ENCODE measurements at places on chromosomes 2 and 18.

DNA sequence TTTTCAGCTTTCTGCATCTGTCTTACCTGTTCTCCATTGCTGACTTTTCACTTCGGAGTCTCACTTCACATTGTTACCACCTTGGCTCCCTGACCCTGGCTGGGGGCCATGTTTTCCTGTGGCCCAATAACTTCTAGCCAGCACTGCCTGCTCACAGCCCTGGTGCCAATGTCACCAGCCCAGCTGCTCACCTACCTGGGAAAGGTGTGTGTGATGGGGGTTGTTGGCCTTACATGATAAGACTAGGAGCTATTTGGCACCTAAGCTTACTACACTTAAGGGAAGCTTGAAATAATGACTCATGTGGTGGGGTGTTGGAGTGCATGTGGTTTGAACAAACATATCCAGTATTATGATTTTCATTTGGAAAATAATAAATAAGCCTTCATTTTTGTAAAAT lies 37.5 kb upstream of the PGAP1 start:
- no peak for DNase-seq

- no peak for DNase-seq
Measured at GRCh38 chr2:101360232-101360631, 27.1 kb downstream of the CREG2 start.

GRCh38 chr2:30511122-30512083 lies 64.4 kb downstream of the LCLAT1 start:
- DNase-seq, result no peak

- DNase-seq, result no peak
Measured at GRCh38 chr2:100941646-100942240, 60.3 kb upstream of the RPL31 start.

GRCh38 chr2:60679036-60679780 lies 76.9 kb upstream of the PAPOLG start:
- DNase-seq, result no peak

DNA sequence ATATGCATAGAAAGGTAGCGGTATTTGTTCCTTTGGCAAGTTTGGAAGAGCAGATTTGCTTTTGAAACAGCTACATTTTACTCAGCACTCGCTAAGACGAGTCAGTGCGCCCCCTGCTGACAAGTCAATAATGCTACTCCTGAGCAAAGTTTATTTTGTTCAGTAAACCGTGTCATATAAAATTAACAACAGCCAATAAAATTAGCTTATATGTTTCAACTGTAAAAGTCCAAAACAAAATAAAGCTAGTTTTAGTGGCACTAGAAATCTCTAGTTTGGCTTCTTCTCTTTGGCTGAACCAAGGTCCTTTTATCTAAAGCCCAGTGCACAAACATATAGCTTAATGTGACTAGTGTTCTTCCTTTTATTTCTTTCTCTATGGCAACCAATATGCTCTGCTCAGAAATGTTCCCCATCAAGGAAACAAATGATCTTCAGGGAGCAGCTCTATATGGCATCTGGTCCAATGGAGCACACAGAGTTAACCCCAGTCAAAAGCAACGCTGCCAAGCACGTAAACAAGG lies 4.2 kb upstream of the POU3F3 start:
- peak; percentile 75 for DNase-seq

- no peak for DNase-seq
Measured at GRCh38 chr2:110929528-110929927, 191.2 kb upstream of the BCL2L11 start.

DNA sequence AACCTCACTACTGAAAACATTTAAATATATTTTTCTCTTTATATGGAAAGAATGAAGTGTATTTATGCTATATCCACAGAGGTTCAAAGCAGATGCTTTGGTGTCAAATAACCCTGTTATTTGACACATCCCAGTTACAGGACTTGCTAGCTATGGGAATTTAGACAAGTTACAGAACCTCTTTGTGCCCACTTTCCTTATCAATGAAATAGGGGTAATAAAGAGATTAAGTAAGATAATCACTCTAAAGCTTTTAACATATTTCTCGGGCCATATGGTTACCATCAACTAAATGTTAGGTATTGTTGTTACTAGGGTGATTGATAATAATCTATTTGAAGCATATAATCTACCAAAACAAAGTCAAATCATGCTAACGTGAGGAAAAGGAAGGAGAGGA lies 1660.6 kb upstream of the NXPH2 start:
- no peak for DNase-seq

- DNase-seq, result peak; percentile 25
Measured at GRCh38 chr2:118089139-118089800, 999 bp downstream of the INSIG2 start.

DNA sequence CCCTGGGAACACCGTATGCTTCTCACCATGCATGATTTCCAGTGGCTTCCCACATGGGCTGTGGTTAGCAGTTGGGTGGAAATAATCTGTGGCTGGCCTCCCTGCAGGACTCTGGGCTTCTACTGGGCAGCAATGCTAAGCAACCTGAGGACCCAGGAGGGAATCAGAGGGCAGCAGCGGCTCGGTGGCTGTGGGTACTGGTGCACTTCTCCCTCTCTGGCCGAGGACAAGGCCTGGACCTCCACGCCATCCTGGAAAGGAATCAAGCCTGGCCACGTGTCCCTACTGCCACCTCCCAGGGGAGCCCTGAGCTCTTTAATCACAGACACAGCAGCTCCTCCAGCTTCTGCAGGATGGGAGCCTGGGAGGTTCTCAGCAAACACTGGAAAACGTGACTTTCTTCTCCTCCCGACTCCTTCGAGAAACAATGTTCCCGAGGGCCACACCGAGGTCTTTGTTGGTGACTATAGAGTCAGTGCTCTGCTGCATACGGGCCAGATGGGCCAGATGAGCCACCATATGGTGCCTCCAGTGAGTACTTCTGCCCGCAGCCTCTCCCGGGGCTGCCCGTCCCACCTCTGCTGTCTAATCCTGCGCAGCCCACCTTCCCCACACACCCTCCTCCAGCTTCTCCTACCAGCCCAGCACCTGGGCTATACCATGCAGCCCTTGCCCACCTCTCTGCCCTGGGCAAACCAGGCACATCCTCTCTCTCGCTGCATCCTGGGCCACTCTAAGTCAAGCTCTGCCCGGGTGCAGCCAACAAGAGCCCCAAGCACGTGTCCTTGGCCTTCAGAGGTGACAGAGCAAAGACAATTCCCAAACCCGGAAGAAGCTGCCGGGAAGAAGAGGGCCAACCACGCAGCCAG lies 42.8 kb upstream of the OTOS start:
- DNase-seq, result no peak

DNA sequence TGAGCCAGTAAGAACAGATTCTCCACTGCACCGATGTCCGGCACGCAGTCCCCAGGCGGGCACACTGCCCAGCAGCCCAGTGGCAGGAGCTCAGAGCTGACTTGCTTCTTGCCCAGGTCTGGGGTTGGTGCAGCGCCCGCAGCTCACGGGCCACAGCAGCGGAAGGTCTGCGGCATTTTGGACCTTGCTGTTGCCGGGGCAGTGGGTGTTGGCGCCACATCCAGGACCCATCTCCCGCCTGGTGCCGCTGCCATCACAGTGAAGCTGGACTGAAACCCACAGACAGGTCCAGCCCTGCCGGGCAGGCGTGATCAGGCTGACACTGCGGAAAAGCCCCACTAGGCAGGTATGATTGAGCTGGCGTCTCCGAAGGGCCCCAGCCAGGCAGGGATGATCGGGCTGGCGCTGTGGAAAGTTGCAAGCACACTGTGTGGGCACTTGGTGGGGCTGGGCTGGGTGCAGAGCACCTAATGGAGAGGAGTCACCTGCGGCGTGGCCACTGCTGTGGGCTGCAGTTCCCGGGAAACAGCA lies 75.5 kb downstream of the SLC66A2 start:
- no peak for DNase-seq

DNA sequence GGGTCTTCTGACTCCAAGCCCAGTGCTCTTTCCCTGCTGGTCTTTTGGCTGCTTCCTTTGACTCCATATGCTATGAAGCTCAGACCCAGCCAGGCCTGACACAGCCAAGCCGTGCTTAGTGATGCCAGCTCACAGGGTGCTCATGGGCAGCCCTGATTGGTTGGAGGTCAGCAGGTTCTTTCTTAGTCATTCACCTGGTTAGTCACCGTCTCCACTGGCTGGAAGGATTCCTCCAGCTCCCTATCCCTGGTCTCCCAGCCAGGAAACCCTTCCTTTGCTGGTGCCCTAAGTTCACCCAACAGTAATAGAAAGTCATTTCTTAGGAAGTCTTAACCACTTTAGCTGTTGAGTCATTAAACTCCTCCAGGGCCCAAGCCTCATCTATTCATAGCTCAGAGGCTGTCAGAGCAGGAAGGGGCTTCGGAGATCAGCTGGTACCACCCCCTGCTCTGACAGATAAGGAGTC lies 3.9 kb downstream of the KCNK3 start:
- DNase-seq, result no peak

DNA sequence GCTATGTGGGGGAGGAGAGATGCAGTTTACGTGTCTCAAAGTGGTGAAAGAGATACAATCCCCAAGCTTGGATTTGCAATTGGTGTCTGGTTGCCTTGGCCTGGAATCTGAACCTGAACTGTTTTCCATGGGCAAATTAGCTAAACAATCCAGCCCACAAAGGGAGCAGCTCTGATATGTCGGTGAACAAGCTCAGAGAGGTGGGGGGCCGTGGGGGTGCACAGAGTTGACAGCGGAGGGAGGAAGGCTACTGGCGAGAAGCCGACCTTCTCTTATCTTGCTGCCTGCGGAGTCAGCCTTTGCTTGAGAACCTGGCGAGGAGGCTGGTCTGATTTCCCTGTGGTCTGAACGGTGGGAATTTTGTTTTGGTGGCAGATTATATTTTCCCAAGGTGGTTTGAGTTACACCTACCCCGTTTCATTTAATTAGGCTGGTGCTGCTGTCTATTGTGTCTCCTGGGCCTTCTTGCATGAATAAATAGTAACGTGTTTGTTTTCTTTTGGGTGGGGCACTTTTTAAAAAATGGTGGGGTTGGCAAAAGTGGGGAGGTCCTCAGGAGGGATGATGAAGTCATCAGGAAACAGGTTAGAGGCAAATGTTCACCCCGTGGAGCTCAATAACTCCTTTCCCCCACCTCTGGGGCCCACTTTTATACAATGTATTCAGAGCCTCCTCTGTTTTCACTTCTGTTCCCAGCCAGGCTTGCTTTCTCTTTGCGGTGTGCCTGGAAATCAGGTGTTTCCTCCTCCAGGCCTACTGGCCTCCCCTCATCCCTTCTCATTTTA lies 80.9 kb upstream of the IGFBP5 start:
- no peak for DNase-seq

DNA sequence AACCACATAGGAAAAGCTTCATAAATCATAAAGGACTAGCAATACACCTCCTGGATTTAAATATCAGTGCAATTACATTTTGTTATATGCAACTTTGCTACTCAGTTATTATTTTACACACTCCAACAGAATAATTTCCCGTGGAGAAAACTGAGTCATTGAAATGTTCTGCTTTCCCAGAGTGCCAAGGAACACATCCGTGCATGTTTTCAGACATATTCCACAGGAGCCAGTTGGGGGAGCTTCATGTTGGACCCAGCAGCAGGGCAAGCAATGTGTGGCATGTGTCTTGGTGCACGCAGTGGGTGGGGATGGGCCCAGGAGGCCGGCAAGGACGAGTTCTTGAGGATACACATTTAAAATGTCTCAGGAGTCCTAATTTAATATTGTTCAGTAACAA lies 14.4 kb upstream of the SMIM21 start:
- no peak for DNase-seq

DNA sequence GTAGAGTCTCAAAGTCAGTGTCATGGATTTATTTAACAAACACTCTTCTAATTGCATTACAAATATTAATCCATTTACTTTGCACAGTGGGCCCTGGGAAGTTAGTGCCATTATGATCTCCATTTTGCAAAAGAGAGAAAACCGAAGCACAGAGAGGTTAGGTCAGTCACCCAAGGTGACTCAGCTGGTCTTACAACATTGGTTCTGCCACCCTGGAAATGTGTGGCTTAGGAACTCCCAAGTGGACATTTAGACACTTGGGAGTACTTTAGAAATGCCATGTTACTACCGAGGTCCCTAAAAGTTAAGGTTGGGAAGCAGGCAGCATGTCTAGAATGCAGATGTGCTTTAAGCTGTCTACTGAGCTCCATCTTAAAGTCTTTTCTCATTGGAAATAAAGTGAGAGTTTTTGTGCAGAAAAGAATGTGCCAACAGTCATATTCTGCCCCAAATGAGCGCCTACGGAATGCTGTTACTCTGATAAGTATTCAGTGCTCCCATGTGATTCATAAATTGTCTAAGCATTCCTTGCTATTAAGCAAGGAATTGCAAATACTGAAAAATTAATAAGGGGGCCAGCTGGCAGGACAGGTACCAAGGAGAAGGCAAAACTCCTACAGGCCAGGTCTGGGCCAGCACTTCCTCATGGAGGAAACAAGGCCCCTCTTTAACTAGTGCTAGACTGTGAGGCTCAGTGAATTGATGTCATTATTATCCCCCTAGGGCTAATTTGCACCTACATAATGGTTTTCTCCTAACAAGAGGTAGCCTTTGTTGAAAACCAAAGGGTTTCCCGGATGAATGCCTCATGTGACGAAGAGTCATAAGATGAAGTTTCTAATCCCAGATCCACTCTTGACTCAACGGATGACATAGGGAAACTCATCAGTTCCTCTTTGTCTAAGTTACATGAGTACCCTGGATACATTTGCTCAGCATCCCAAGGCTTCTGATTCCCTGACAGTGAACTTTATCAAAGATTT lies 16.3 kb downstream of the NRP2 start:
- DNase-seq, result no peak

DNA sequence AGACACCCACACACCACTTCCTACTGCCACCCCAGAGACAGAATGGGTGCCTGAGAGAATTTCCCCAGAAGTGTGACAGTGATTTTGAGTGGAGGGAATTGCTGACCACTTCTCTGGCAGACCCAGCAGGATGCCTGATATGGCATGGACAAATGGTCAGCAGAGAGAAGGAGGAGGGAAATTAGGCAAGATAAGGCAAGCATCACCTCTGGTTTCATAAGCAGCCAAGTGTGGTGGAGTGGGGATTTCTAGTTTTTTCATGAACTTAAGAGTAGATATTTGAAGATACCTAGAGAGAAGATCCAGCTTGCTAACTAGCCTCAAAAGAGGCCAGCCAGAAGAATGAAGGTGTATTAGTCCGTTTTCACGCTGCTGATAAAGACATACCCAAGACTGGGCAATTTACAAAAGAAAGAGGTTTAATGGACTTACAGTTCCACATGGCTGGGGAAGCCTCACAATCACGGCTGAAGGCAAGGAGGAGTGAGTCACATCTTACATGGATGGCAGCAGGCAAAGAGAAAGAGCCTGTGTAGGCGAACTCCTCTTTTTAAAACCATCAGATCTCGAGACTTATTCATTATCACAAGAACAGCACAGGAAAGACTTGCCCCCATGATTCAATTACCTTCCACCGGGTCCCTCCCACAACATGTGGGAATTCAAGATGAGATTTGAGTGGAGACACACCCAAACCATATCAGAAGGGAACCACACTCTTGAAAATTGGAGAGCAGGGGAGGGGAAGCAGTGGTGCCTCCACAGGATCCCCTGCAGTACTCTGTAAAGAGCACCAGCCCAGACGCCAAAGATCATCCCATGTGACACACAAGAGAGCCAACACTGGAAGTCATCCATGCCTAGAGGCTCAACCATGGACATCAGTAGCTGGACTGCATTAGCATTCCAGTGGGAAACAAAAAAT lies 64.2 kb downstream of the RBM43 start:
- DNase-seq, result no peak

GRCh38 chr2:86337244-86337835 lies at the start of gene REEP1:
Gene REEP1 (minus strand): TSS chr2:86337626. CDS start chr2:86337510, 116 bp downstream.
- peak; percentile 33 for DNase-seq
